ENCODE measurements at places on chromosomes 5 and 9. TPM values are rescaled to one million over a fixed set of nuclear protein-coding genes. Genes with fewer than 3 reads are reported as not detected.

DNA sequence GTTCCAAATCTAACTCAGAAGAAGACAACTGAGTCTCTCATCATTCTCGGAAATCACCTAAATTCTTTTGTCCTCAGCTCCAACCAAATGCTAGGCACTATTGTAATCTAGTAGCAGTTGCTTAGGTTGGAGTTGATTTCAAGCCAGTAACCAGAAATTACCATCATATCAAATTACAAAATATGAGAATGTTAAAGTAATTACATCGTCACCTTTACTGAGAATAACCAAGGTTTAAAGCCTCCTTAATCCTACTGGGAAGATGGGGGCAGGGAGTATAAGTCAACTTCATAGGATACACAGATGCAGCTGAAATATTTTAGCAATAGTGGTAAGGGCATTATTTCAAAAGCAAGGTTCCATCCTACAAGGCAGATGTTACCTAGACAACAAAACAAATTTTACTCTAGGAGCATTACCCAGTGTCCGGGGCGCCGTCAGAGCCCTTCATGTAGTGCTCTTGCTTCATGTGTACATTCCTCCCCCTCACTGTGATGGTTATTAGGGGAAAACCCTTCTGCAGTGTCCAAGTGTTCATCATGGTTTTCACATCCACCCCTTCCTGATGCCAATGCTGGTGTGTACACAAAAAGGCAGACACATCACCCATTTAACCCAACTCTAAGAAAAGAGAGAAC lies 19.5 kb downstream of the ERAP1 start:
- DNase-seq: no peak
- H3K4me3 ChIP-seq: no peak overlapping the region
- no peaks in the 10 kb centered on the region for H3K27me3 ChIP-seq
- no peaks in the 10 kb centered on the region for H3K36me3 ChIP-seq

DNA sequence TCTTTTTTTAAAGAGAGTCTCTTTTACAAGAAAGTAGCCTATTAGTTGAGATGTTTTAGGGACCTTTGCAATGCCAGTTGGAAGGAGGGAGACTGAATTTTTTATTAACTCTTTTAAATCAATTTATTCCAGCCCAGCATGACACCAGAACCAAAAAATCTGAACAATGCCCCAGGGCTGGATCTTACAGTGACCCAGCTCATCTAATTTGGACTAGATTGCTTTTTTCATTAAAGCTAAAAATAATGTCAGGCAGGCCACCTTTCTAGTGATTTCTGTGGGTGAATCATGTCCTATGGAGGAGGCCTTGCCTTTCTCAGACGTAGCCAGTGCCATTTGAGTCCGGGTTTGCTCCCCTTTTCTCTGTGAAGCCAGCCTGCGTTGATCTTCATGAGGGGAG lies 38.8 kb downstream of the MAP1B start:
- no peaks in the 10 kb centered on the region for H3K36me3 ChIP-seq
- H3K27ac ChIP-seq: no peak overlapping the region
- H3K4me1 ChIP-seq: no peaks in the 10 kb centered on the region
- H3K27me3 ChIP-seq: no peaks in the 10 kb centered on the region
- no peak overlapping the region for H3K4me3 ChIP-seq
- no peak for DNase-seq

DNA sequence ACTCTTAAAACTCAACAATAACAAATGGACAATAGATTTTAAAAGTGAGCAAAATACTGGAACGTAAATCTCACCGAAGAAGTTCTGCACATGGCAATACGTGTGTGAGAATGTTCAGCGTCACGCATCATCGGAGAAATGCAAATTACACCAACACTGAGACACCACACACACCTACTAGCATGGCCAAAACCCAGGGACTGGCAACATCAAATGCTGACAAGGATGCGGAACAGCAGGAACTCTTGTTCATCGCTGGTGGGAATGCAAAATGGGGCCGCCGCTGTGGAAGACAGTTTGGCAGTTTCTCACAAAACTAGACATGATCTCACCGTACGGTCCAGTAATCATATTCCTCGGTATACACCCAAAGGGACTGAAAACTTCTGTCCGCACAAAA lies 21.6 kb upstream of the CLPTM1L start:
- H3K36me3 ChIP-seq: no peaks in the 10 kb centered on the region
- H3K27ac ChIP-seq: no peak overlapping the region
- H3K27me3 ChIP-seq: peaks cover 13% of the 10 kb centered on the region
- no peak for DNase-seq

DNA sequence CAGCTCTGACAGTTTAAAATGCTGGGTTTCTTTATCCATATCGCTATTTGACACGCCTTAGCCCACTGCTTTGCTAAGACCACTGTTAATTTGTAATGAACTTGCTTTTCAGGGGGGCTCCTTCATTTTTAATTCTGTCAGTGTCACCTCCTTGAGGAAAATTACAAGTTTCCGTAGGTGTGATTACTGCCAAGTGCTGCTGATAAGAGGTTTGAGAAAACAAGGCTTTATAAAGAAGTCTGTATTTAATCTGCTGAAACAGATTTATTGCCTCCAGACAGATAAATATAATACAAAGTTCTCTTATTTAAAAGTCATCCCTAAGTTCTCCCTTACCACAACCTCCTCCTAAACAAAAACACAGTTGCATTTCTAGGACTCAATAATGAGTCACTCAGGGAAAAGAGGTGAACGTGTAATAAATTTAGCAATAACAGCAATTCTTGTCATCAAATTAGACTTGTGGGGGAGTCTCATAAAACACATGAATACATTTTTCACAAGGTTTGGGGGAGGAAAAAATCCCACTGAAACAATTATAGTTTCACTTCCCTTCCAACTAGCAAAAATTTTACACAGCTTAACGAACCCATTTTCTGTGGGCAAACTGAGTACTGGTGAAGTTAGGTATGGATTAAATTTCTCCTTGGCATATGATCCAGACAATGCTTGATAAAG lies 72.8 kb downstream of the MAPKAP1 start:
- no peaks in the 10 kb centered on the region for H3K36me3 ChIP-seq
- no peak for DNase-seq
- H3K27me3 ChIP-seq: no peaks in the 10 kb centered on the region
- no peak overlapping the region for H3K4me3 ChIP-seq

- peaks cover 6% of the 10 kb centered on the region for H3K27me3 ChIP-seq
- H3K36me3 ChIP-seq: no peaks in the 10 kb centered on the region
- H3K4me3 ChIP-seq: no peak overlapping the region
Measured at GRCh38 chr5:171609806-171610452, 175.7 kb upstream of the SMIM23 start.

The MEIKIN gene
- not detected for total RNA-seq

The PKN3 gene
- total RNA-seq: 19.9 TPM

The CD14 gene
- total RNA-seq: 2.5 TPM

The RETREG1 gene
- total RNA-seq: 0.74 TPM

All from Panc1 (cell line).